Ecto neural progenitor cell (in vitro differentiated cells): ENCODE measurements at places on chromosomes 7 and 10.

- no peak for DNase-seq
Measured at GRCh38 chr7:2880874-2881533, 36.9 kb upstream of the GNA12 start.

DNA sequence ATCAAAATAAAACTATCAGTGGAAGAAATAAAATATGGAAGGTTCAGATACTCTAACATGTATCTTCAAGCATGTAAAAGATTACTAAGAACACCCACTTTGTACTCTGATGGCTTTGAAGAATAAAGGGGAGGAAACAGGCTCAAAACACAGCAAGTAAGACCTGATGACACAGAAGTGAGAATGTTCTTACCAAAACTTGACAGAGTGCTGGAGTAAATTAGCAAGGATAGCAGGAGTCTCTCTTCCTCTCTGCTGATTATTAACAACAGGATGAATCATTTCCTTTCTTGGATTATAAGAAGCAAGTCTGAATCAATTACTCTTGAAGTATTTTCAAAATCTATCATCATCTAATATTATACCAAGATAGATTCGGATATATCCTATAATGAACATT is 47.5 kb downstream of the GLI3 start:
- DNase-seq: no peak

- no peak for DNase-seq
Measured at GRCh38 chr10:87059401-87059800, 35.2 kb downstream of the GLUD1 start.

- no peak for DNase-seq
Measured at GRCh38 chr7:44051611-44052220, 7.2 kb downstream of the DBNL start.

- no peak for DNase-seq
Measured at GRCh38 chr10:11118686-11119085, 101.0 kb downstream of the CELF2 start.

GRCh38 chr7:32224276-32224675 is 154.1 kb upstream of the PDE1C start:
- no peak for DNase-seq

- DNase-seq: peak; percentile 87
Measured at GRCh38 chr10:101161494-101162299, 30.6 kb downstream of the TLX1 start.

DNA sequence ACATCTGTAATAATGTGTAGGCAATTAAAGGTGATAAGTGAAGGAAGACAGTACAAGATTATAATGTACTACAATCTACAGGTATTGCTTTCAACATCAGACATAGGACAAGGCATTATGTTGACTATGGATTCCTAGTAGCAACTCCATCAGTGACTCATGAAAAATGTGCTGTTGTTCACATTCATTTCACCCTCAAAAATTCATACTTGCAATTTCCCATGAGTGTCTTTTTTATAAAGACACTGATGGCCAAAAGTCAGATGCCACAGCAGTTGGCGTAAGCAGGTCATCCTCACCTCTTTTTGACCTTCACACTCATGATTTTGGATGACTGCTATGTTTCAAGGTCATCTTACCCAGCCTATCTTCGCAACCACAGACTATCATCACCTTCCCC is 100.0 kb upstream of the AMPH start:
- no peak for DNase-seq

- no peak for DNase-seq
Measured at GRCh38 chr10:1933215-1933614, 195.9 kb upstream of the ADARB2 start.

DNA sequence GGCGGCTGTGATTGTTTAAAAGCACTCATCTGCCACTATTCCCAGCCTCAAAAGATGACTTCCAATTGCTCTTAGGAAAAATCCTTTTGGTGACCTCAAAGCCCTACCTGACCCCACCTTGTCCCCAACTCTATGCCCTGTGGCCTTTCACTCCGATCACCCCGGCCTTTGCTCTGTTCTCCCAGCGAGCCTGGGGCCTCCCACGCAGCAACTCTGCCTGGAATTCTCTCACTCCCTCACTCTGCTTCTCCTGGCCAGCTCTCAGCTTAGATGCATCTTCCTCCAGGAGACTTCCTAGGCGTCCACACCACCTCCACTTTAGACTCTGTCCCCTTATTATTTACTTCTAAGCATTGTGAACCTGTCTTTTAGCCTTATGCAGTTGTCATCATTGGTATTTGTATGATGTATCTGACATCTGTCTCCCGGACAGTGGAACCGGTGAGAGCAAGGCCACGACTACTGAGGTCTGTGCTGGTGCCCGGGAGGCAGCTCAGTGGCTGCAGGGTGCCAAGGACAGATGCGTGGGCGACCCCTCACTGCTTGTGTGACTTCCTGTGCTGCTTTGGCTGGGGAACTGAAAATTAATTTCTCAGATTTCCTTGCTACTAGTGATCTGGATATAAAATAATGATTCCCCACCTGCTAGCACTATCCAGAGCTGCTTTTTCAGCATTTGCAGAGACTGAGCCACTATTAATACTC is 63.0 kb downstream of the PIP4K2A start:
- no peak for DNase-seq

DNA sequence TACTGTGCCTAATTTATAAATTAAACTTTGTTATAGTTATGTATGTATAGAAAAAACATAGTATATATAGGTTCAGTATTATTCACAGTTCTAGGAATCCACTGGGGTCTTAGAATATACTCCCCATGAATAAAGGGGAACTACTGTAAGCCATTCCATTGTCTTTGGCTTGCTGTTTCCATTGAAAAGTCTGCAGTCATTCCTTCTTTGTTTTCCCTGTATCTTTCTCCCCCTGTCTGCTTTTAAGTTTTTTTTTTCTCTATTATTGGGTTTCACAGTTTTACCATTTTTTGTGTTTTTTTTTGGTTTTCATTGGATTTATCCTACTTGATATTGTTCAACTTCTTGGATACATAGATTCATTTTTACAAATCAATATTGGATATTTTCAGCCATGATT is 6.7 kb upstream of the PNLIP start:
- DNase-seq: no peak

DNA sequence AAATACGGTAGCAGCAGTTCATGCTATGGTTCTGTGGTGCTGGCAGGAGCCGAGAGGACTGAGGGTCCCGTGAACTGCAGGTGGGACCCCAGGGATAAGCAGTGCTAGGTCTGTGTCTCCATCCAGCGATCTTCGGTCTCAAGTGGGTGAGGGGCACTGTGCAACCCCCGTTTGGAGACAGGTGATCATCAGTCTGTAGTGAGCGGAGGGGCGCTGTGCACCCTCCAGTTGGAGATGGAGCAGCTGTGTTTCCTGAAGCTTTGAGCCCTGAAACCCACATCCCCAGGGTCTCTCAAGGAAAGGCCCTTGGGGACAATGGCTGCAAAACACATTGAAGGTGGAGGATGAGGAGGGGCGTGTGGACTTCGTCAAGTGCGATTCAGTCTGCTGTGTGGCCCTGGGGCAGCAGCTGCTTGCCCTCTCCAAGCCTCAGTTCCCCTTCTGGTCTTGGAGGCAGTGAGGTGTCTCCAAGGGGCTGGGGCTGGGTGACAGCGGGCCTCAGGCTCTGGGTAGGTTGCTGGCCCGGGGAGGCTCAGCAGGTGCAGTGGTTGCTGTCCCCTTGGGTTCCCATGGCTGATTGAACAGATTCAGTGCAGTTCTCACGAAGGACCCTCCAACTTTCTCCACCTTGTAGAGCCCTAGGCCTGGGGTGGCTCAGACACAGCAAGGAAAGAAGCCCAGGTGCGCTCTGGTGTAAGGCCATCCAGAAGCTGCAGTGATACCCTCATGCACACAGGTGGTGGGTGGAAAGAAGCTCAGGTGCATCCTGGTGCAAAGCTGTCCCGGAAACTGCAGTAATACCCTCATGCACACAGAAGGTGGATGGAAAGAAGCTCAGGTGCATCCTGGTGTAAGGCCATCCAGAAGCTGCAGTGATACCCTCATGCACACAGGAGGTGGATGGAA is 160.6 kb downstream of the ADARB2 start:
- no peak for DNase-seq

DNA sequence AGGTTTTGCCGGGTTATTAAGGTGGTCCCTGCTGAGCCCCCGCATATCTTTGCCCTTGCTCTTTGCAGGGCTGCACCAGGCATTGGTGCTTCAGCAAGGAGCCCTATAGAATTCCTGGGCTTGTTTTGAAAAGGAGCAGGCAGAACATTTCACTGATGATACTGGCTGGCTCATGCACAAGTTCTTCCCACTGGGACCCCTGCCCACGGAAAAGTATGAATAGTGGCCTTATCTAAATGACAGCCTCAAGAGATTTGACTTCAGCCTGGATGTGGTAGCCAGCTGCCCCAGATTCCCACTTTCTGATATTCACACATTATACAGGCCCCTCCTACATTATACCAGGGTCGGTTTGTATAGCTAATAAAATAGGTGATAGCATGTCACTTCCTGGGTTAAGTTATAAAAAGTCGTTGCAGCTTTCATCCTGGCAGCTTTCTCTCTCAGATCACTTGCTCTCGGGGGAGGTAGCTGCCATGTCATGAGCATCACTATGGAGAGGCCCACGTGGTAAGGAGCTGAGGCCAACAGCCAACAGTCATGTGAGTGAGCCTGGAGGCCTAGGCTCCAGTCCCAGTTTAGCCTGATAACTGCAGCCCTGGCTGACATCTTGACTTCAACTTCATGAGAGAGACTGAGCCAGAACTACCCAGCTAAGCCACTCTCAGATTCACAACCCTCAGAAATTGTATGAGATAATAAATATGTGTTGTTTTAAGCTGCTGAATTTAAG is 16.8 kb upstream of the CRTAC1 start:
- no peak for DNase-seq

DNA sequence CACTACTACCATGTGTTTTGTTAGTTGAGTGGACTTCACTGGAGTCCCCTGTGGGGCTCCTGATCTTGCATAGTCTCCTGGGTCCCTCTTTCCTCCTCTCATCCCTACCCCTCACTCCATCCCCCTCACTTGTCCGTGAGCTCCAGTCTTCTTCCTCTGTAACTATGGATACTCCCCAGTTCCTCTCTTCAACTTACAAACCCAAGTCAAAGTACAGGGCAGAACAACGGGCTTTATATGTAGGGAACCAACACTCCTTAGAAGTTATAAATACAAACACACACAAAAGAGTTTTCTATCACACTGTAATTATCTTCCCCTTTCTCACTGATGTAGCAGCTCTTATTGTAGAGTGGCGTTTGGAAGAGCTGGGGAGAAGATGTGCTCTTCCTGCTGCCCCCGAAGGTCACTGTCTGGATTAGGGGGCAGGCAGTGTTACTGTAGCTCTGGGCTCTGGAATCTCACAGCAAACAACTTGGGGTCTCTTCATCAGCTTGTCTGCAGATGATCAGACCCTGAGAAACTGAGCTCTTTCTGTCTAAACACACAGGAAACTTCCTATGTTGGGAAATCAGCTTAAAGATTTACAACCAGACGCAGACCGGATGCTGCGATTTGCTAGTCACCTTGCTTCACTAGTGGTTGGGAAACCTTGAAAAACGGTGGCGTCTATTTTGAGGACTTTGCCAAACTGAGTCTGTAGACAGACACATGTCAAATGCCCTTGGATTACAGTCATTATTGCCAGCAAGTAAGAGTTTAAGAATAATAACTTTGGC is 13.6 kb downstream of the SNX10 start:
- DNase-seq: no peak

GRCh38 chr7:69778138-69778537 is 179.9 kb downstream of the AUTS2 start:
- no peak for DNase-seq

- DNase-seq: no peak
Measured at GRCh38 chr7:130144312-130145171, 60.7 kb downstream of the TMEM209 start.

DNA sequence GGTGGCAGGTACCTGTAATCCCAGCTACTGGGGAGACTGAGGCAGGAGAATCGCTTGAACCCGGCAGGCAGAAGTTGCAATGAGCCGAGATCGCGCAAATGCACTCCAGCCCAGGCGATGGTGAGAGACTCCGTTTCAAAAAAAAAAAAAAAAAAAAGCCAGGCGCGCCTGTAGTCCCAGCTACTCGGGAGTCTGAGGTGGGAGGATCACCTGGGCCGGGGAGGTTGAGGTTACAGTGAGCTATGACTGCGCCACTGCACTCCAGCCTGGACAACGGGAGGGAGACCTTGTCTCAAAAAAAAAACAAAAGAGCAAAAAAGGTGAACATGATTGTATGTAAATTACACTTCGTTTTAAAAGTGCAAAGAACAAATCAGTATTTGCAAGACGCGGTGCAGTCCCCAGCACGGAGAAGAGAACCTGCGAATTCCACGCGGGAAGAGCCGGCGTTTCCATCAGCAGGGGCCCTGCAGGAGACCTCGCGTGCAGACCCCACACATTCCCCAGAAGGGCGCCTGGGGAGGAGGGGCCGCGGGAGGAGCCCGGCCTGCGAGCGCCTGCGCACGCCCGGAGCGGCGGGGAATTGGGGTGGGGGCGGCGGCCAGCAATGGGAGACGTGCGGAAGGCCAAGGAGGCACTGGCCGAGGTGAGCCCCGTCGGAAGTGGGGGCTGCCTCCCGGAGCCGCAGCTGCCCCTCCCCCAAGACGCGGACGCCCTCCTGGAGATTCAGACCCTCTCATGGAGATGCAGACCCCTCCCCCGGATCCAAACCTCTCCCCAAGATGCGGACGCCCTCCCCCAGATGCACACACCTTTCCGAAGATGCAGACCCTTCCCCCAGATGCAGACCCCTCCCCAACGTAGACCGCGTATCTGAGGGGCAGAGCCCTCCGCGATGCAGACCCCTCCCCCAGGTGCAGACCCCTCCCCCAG is 16.7 kb upstream of the SUN1 start:
- DNase-seq: peak; percentile 89

DNA sequence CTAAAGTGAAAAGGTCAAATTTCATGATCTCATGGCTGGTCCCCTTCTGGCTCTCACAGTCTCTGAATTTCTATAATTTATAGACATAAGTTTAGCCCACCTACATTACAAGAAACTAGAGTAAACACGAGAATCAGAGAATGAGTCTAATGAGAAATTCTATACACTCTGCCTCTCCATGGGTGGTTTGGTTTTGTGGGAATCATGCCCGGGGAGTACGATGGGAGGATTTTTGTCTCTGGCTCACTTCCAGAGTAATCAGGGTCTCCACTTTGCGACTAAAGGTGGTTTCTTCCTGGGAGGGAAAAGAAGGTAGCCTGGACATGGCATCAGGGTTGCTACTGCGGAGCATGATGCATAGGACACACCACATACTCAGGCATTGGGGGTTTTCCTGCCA is 69.7 kb downstream of the MRC1 start:
- DNase-seq: no peak

- DNase-seq: no peak
Measured at GRCh38 chr7:29076631-29077030, 69.7 kb downstream of the CPVL start.

GRCh38 chr7:33789871-33790630 is 115.3 kb upstream of the BMPER start:
- no peak for DNase-seq
